ENCODE measurements at places on chromosomes 16 and 17.
A peak's percentile ranks its signal among the peaks of the same experiment; 100 is the strongest.

DNA sequence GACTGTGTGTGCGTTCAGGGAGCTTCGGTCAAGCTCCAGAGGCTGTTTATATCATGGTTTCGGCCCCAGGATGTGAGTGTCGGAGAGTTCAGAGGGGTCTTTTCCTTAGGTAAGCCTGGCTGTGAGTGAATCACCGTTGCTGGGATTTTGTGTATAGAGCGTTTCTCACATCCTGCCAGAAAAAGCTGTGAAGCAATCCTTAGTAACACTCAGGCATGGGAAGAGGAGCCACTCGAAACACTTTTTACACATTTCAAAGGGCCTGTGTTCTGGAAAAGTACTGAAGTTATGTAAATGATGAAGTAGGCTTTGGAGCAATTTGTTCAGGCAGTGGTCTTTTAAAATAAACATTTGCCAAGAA lies 662 bp downstream of the PGS1 start:
- no peak for DNase-seq

DNA sequence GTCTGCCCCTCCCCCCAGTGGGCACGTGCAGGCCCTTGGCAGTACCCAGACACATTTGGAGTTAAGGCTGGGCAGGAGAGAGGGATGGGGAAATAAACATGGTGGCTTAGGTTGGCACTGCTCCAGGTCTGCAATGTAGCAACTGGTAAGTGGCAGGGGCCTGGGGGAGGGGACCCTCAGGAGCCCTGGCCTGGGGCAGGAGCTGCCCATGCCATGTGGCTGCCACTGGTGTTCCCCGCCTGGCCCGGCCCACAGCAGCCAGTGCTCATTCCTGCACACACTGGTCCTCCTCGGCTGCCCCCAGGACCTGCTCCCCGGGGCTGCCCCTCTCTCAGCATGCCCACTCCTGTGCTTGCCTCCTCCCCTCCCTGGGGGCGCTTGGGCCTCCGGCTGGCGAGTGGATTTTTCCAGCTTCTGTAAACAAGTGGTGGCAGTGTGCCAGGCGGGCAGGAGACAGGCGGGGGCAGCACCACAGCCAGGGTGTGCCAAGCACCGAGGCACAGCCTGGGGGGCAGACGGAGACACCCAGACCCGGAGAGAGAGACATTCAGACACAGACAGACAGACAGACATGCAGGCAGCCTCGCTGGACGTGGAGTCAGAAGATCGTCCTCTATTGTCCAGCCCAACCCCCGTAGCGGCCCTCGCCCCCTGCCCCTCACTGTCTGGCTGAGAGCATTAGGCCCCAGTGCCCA lies 9.4 kb downstream of the THRA start:
- peak; percentile 79 for DNase-seq

GRCh38 chr17:68290955-68291835 lies at the start of the genes ARSG and SLC16A6:
Gene ARSG, plus strand, starts transcription at chr17:68291495. Its CDS starts 15,999 bp downstream, at chr17:68307494.
Gene SLC16A6, minus strand, starts transcription at chr17:68291127. Its CDS starts 12,807 bp downstream, at chr17:68278320.
- DNase-seq, result peak; percentile 48

DNA sequence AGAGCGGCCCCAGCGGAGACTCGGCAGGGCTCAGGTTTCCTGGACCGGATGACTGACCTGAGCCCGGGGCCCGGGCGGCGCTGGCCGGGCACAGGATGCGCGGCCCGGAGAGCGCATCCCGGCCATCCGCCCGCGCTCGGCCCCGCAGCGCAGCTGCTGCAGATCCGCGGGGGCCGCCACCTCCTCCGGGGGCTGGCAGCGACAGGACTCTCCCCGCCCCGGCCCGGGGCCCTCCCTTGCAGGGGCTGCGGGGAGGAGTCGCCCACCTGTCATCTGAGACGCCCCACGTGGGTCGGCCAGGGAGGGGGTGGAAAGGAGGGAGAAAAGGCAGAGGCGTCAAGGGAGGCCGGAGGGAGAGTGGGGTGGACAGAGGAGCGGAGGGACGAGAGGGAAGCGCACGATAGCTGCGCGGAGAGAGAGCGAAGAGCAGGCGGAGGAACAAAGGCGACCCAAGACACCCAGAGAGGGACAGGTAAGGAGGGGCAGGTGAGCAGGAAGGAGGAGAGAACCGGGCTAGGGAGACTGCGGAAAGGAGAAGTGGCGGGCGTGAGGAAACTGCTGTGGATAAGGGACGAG lies 471 bp upstream of the PRKAR1A start:
- peak; percentile 89 for DNase-seq

- no peak for DNase-seq
Measured at GRCh38 chr17:82909322-82909904, 69.6 kb upstream of the ZNF750 start.

DNA sequence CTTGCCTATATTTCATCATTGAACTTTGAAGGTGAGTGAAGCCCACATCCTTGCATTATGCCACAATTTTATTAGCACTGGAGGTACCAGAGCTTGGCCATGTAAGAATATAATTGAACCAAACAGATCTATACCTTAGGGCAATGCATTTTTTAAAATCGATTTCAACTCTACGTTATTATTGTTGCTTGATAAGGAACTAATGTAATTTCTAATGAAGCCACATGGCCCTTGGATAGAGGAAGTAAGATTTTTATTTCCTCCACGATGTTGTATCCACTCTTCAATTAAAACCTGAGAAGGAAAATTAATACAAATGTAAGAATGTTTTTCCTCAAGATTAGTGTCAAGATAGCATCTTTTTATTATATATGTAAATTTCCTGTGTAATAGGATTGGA lies 370.0 kb upstream of the EEF2KMT start:
- DNase-seq, result no peak

DNA sequence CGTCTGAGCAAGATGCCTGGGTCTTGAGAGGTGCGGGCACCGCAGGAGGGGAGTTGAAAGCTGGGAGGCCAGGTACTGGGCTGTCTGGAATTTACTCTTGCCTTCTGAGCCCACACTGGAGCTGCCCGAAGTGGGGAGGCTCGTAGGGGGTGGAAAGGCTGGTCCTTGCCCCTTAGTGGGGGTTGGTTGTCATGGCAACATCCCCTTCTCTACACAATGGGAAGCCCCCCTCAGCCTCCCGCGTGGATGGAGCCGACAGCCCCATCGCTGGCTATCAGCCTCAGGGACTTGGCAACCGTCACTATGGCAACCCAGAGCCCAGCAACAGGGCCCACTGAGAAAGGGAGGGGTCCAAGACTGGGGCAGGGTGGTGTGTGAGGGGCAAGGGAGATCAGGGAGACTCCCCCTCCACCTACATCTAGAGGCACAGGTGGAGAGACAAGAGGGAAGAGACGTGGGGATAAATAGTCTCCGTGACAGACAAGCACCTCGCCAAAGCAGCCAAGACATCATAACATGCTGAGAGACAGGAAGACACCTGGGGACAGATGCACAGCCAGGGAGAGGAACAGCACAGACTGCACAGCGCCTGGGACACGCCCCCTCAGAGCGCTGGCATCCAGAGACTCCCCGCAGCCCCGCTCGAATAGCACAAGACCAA lies 5.3 kb upstream of the DNAH2 start:
- DNase-seq, result no peak

DNA sequence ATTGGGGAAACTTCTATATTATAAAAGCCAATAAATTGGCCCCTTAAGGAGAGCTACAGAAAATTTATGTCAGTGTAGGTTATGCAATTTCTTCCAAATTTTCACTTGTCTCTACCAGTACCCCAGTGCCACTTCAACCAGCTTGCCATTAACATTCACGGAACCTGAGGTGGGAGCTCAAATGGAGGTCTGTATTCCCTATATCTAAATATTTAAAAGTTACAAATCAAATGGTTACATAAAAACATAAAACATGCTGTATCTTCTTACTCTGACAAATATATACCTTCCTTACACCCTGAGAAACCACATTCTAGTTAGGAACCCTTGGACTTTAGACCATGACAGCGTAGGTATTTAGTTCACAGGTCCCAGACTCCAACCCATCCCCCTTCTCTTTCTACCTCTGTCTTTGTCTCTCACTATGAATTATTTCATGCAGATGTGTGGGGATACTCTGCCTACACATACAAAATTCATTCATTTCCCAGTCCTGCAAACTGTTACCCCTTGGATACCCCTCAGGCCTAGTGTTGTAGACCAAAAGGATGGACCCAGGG lies 127.8 kb upstream of the PMFBP1 start:
- no peak for DNase-seq

DNA sequence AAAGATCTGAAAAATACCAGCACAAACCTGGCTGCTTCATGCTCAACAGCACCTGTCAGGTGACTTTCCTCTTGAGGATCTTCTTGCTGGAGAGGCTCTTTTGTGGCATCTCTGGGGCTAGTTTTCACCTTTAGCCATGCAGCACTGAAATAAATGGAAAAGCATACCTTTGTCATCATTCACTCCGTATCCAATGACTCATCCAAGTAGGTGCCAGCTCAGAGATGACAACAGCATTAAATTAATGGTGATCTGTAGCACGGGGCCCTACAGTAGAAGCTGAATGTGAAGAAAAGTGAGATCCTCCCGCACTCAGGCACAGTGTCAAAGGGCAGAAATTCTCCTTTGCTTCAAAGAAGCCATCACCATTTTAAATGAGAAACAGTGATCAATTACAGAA lies 32.2 kb downstream of the KIAA0753 start:
- no peak for DNase-seq

GRCh38 chr16:46922239-46922638 lies 38.1 kb downstream of the GPT2 start:
- DNase-seq, result no peak

GRCh38 chr17:46942441-46943217 lies 19.7 kb downstream of the GOSR2 start:
- peak; percentile 48 for DNase-seq

All from uterus (tissue), 4 donors.